Colonic mucosa (tissue), 4 donors: ENCODE measurements at places on chromosomes 3 and 15. TPM values are rescaled to one million over a fixed set of nuclear protein-coding genes. Genes with fewer than 3 reads are reported as not detected.
A peak's percentile ranks its signal among the peaks of the same experiment; 100 is the strongest.

DNA sequence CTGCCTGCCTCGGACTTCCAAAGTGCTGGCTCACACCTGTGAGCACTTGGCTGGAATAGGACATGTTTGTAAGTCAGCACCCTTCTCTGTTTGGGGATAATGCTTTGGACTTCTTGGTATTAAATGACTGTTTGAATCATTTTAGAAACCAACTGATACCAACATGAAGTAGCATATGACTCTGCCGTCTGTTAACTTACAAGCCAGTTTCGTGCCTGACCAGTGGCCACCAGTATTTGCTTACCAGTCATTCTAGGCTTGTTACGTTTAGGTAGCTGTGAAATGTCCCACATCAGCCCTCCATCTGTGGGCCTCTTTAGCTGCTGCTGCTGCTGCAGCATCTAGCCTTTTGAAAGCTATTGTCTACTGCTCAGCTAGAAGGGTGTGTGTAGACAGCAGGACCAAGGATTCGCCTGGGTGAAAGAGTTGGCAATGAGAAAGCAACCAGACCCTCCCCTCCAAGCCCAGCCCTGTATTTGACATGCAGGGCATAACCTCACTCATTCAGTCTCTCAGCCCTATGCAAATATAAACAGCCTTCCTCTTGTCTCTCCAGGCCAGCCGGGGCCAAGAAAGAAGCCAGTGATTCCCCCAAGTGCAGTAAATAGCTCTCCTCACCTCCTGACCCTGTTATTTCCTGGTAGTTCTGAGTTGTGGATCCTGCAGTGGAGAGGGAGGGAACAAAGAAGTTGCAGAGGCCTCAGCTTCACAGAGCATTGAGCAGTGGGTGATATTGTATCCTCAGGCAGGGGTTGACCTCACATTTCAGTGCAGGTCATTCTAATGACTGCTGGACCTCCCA is 51.0 kb downstream of the NKIRAS1 start:
- H3K27ac ChIP-seq: no peak overlapping the region
- no peaks in the 10 kb centered on the region for H3K36me3 ChIP-seq
- DNase-seq: no peak
- no peaks in the 10 kb centered on the region for H3K27me3 ChIP-seq
- peaks cover 7% of the 10 kb centered on the region for H3K4me1 ChIP-seq

- DNase-seq: no peak
- H3K27me3 ChIP-seq: no peaks in the 10 kb centered on the region
- H3K4me1 ChIP-seq: no peaks in the 10 kb centered on the region
- H3K27ac ChIP-seq: no peak overlapping the region
Measured at GRCh38 chr15:35111861-35112260, 26.8 kb upstream of the NANOGP8 start.

DNA sequence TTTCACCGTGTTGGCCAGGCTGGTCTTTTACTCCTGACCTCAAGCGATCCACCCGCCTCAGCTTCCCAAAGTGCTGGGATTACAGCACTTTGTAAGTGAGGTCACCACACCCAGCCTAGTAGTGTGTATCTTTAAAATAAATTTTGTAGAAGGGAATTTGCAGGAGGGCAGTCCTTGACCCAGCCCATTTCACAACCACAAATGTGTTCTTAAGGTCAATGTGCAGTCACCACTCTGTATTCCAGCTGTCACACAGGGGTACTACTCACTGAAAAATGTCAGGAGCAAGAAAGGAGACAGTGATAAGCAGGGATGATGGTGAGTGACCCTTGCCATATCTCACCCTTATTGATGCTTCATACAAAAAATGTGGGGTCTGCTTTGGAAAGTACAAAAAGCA is 98.5 kb downstream of the FRMD5 start:
- H3K4me3 ChIP-seq: no peak overlapping the region
- no peaks in the 10 kb centered on the region for H3K4me1 ChIP-seq
- H3K27ac ChIP-seq: no peak overlapping the region
- H3K27me3 ChIP-seq: no peaks in the 10 kb centered on the region
- DNase-seq: no peak
- no peaks in the 10 kb centered on the region for H3K36me3 ChIP-seq

GRCh38 chr15:78762985-78763795 is 48.1 kb downstream of the ADAMTS7 start:
- no peak for DNase-seq
- no peaks in the 10 kb centered on the region for H3K36me3 ChIP-seq
- H3K27ac ChIP-seq: no peak overlapping the region
- no peaks in the 10 kb centered on the region for H3K27me3 ChIP-seq

GRCh38 chr3:194585880-194586281 is 47.3 kb downstream of the TMEM44 start:
- no peak for DNase-seq
- H3K4me1 ChIP-seq: no peaks in the 10 kb centered on the region
- H3K4me3 ChIP-seq: no peak overlapping the region
- no peak overlapping the region for H3K27ac ChIP-seq

DNA sequence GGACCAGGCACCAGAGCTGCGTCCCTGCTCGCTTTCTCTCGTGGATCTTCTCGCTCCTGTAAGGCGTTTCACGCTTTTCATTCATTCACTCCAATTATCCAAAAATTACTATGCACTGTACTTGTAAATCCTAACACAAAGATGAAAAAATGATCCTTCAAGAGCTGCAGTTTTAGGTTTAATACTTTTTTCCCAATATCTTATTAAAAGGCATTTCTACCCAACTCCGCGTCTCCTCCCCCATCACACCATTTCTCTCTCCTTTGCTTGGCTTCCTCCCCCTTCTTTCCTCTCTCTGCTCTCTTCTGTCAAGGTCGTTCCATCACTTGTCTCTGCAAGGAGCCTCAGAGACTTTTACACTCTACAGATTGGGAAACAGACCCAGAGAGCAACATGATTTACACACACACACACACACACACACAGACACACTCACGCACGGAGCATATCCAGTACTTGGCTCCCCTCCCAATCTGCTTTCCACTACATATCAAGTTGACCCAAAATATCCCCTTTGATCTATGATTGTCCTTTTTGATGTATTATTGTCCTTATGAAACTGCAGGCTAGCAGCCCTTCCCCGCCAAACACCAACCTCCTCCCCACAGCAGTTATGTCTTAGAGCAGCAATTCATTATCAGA is 479 bp upstream of the CLDN1 start:
- no peak overlapping the region for H3K27ac ChIP-seq
- H3K36me3 ChIP-seq: no peaks in the 10 kb centered on the region
- no peaks in the 10 kb centered on the region for H3K27me3 ChIP-seq
- H3K4me1 ChIP-seq: no peaks in the 10 kb centered on the region
- H3K4me3 ChIP-seq: peak overlapping the region; percentile 52
- DNase-seq: no peak

DNA sequence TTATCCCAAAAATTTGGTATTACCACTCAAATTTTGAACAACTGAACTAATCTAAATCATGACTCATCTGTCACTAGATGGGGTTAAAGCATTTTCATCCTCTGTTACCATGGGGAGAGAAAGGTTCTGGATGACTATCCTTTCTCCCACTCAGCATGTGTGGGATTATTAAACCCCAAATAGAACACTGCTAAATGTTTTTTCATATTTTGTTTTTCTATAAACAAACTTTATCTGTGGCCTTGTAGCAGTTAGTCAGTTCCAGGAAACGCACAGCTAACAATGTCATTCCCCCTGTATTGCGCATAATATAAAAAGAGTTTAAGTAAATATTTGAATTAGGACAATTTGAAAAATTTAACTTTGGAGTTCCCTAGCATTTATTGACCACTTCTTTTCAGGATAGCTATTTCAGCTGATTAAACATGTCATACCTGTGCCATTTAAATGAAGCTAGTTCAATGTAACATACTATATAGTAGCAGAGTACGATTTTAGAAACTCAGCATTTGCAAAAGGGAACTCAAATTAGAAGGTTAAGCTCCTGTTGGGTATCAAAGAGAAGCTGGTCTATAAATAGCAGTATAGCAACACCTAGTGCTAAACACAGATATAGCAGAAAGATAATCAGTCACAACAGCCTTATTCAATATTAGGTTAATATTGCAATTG is 9.2 kb upstream of the TMEM212 start:
- H3K36me3 ChIP-seq: no peaks in the 10 kb centered on the region
- no peak for DNase-seq
- peaks cover 3% of the 10 kb centered on the region for H3K4me1 ChIP-seq

DNA sequence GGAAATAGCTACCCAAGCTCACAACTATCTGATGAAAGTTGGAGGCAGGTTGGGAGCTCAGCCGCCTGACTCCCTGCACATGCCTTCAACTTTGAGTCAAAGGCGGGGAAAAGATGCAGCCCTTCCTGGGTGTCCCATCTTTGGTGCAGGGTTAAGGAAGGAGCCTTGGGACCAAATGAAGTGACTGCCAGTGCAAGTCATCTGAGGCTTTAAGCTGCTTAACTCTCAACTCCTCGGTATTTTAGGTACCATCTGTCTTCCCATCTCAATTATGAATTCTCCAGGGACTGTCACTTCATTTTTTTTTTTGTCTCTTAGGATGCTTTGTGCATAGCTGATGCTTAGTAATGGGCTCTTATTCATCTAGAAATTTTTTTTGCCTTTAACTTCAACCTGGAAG is 408.8 kb upstream of the C2CD4B start:
- no peak overlapping the region for H3K4me3 ChIP-seq
- no peak overlapping the region for H3K27ac ChIP-seq
- no peaks in the 10 kb centered on the region for H3K36me3 ChIP-seq
- peaks cover 6% of the 10 kb centered on the region for H3K4me1 ChIP-seq

DNA sequence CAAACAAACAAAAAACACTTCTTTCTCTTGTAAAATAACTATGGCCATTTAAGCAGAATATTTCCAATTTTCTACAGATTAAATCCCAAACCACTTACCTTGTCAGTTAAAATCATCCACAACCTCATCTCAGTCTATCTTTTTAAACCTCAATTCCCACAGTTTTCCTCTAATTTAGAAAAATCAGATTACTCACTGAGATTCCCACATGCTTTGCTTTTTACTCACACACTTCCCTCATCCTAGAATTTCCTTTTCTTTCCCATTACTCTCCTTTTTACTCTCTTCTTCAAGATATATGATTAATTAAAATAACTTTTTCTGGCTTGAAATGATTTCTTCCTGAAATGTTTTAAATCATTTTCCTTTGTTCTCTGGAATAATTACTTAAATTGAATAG is 790.7 kb downstream of the ROBO1 start:
- H3K36me3 ChIP-seq: no peaks in the 10 kb centered on the region
- no peak overlapping the region for H3K4me3 ChIP-seq
- no peak for DNase-seq
- no peaks in the 10 kb centered on the region for H3K4me1 ChIP-seq
- no peaks in the 10 kb centered on the region for H3K27me3 ChIP-seq

- no peaks in the 10 kb centered on the region for H3K36me3 ChIP-seq
- DNase-seq: peak; percentile 35
- H3K27ac ChIP-seq: peak overlapping the region; percentile 89
- H3K27me3 ChIP-seq: no peaks in the 10 kb centered on the region
- H3K4me3 ChIP-seq: peak overlapping the region; percentile 64
Measured at GRCh38 chr3:138593488-138594149, 441 bp downstream of the CEP70 start.

DNA sequence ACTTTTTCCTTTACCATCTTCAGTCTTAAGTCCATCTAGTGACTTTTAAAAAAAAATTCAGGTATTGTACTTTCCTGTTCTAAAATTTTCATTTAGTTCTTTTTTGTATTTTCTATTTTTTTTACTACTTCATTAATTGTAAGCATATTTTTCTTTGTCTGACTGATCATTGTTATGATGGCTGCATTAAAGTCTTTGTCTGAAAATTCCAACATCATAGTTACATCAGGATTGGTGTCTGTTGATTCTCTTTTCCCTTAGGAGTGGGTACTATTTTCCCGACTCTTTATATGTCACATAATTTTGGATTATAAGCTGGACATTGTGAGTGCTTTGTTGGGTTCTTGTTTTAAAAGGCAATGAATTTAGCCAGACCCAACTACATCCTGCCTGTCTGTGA is 34.9 kb upstream of the POLR2M start:
- H3K4me1 ChIP-seq: no peaks in the 10 kb centered on the region
- H3K27me3 ChIP-seq: no peaks in the 10 kb centered on the region
- H3K36me3 ChIP-seq: no peaks in the 10 kb centered on the region
- H3K4me3 ChIP-seq: no peak overlapping the region

- no peak overlapping the region for H3K27ac ChIP-seq
- H3K4me1 ChIP-seq: peaks cover 5% of the 10 kb centered on the region
- no peak overlapping the region for H3K4me3 ChIP-seq
- peaks cover 7% of the 10 kb centered on the region for H3K36me3 ChIP-seq
Measured at GRCh38 chr15:68782589-68783161, 38.0 kb downstream of the ANP32A start.

- no peak overlapping the region for H3K4me3 ChIP-seq
- H3K4me1 ChIP-seq: no peaks in the 10 kb centered on the region
- peak overlapping the region; percentile 0 for H3K27ac ChIP-seq
- H3K36me3 ChIP-seq: no peaks in the 10 kb centered on the region
- no peaks in the 10 kb centered on the region for H3K27me3 ChIP-seq
Measured at GRCh38 chr3:168088106-168088720, 7.5 kb downstream of the GOLIM4 start.

DNA sequence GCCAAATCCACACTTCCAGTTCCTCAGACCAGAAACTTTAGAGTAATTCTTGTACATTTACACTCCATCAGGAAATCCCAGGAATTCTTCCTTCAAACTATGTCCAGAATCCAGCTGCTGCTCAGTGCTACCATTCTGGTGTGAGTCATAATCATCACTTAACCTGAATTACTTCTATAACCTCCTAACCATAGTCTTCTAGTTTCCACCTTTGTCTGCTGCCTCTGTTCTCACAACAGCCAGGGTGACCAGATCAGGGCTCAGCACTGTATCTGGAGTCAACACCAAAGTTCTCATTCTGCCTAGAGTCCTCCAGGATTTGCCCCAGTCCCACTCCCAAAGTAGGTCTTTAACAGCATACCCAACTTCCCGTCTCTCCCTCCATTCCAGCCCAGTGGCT is 3.4 kb downstream of the CLDND1 start:
- H3K4me1 ChIP-seq: no peaks in the 10 kb centered on the region
- no peaks in the 10 kb centered on the region for H3K36me3 ChIP-seq
- no peak overlapping the region for H3K4me3 ChIP-seq
- H3K27me3 ChIP-seq: no peaks in the 10 kb centered on the region
- H3K27ac ChIP-seq: no peak overlapping the region

DNA sequence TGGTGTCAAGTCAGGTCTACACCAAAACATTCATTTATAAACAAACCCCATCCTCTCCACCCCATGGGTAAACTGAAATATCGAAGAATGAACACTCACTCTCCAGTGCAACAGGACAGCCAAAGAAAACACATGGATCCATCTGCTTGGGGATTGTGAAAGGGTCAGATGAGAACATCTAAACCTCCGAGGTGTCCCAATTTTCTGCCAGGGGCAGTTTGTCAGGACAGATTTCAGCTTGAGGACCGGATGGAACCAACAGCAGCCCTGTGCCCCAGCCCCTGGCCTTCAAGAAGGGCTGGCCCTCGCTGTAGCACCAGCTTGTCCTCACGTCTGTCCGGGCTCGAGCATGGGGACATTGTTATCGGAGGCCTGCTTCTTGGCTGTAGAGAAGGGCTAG is 45.5 kb downstream of the PCSK6 start:
- H3K4me1 ChIP-seq: no peaks in the 10 kb centered on the region
- no peak overlapping the region for H3K4me3 ChIP-seq
- no peak for DNase-seq
- no peaks in the 10 kb centered on the region for H3K27me3 ChIP-seq
- no peaks in the 10 kb centered on the region for H3K36me3 ChIP-seq

Gene BFSP2
- not detected for total RNA-seq

Gene CIDEC
- total RNA-seq: 4.5 TPM

Gene PSTPIP1
- 3.7 TPM for total RNA-seq

Gene SMCO1
- not detected for total RNA-seq

Gene TAGLN3
- 1.8 TPM for total RNA-seq

Gene CPNE4
- not detected for total RNA-seq

Gene C2CD4B
- 5.4 TPM for total RNA-seq
